ENCODE measurements at places on chromosomes 11 and 22.
A peak's percentile ranks its signal among the peaks of the same experiment; 100 is the strongest.

DNA sequence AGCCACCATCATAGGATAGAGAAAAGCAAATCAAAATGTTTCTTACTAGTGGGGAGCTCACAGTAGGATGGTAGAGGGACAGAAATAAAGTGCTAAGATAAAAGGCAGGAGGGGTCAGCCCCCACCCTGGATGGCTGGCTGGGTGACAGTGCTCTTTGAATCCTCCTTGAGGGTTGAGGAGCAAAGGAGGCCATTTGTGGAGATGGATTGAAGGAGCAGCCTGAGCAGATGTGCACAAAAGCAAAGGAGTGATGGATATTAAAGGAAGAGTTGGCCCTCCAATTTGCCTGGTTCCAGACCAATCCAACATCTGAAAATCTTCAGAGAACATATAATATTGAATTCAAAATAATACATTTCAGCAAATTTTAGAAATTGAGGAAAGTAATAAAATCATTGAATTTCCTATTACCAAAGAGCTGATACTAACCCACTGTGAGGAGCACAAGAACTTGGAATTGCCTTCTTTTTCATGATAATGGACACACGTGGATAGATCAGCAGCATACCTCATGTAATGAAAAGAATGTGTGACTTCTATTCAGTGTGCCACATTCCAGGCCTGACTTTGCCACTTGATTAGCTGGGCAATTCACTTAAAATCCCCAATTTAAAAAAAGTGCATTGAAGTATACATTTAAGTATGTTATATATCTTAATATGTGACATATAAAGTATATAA lies 287.0 kb downstream of the FAT3 start:
- no peak for DNase-seq
- H3K27me3 ChIP-seq, result no peaks in the 10 kb centered on the region
- H3K4me3 ChIP-seq, result no peak overlapping the region
- no peak overlapping the region for H3K27ac ChIP-seq
- H3K4me1 ChIP-seq, result no peaks in the 10 kb centered on the region

DNA sequence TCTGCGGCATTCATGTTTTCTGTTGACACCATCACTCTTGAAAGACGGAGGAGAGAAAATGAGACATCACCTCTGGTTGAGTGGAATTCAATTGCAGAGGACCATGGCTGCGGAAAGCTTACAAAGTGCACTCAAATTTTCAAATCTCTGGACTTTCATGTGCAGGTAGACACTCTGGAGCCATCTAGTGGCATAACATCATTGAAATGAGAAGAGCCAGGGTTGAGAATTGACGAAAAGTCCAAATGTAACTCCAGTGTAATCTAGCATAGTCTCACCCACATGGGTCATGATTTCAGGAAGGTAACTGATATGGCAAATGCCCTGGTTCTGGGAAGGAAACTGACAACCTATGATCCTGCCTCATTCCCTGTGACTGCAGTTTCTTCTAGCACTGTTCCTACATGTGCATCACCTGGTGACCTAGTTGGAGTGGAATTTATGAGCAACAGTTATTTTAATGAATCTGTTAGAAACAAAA lies 687.8 kb downstream of the KCNA4 start:
- no peaks in the 10 kb centered on the region for H3K36me3 ChIP-seq
- H3K4me1 ChIP-seq, result no peaks in the 10 kb centered on the region
- no peak for DNase-seq
- no peak overlapping the region for H3K27ac ChIP-seq

- peaks cover 94% of the 10 kb centered on the region for H3K36me3 ChIP-seq
- H3K4me1 ChIP-seq, result no peaks in the 10 kb centered on the region
- DNase-seq, result no peak
- H3K27ac ChIP-seq, result no peak overlapping the region
- no peak overlapping the region for H3K4me3 ChIP-seq
Observed at GRCh38 chr22:19490628-19491230, 11.0 kb downstream of the CDC45 start.

GRCh38 chr11:31794548-31794947 lies 16.6 kb downstream of the PAX6 start:
- no peak overlapping the region for H3K4me3 ChIP-seq
- DNase-seq, result no peak
- H3K27ac ChIP-seq, result no peak overlapping the region
- H3K36me3 ChIP-seq, result no peaks in the 10 kb centered on the region
- H3K4me1 ChIP-seq, result no peaks in the 10 kb centered on the region

GRCh38 chr11:57335023-57335342 lies 709 bp downstream of the SSRP1 start:
- peak overlapping the region; percentile 92 for H3K4me3 ChIP-seq
- H3K4me1 ChIP-seq, result peaks cover 10% of the 10 kb centered on the region
- H3K36me3 ChIP-seq, result peaks cover 48% of the 10 kb centered on the region

DNA sequence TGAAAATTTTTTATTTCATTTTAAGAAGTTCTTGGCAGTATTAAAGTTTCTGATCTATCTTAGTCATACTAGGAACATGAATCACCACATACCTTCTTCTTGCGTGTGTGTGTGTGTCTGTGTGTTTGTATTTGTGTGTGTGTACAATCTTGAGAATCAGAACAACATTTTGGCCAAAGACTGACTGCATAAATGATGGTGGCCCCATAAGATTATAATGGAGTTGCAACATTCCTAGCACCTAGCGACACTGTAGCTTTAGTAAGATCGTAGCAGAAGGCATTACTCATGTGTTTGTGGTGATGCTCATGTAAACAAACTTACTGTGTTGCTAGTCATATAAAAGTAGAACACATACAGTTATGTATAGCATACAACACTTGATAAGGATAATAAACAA lies 205.4 kb downstream of the FAM76B start:
- H3K27me3 ChIP-seq, result no peaks in the 10 kb centered on the region
- no peak overlapping the region for H3K27ac ChIP-seq
- no peaks in the 10 kb centered on the region for H3K36me3 ChIP-seq
- no peak overlapping the region for H3K4me3 ChIP-seq
- no peaks in the 10 kb centered on the region for H3K4me1 ChIP-seq

DNA sequence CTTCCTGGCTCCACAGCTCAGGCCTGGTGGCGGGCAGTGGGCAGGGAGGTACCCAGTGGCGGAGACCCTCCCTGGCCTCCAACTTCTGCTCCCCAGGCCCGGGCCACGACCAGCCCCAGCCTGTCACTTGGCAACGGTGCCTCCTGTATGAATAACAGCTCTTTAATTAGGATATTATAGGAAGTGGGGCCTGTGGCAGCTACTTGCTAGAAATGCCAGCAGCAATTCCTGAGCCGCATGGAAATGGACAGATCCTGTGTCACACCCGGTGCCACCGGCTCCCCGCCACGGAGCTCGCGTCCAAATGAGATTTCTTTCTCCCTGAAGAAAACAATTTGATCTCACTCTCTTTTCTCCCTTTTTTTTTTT lies 104.5 kb downstream of the CHST1 start:
- no peaks in the 10 kb centered on the region for H3K36me3 ChIP-seq
- no peak overlapping the region for H3K4me3 ChIP-seq
- no peaks in the 10 kb centered on the region for H3K27me3 ChIP-seq
- DNase-seq, result no peak
- peaks cover 7% of the 10 kb centered on the region for H3K4me1 ChIP-seq
- no peak overlapping the region for H3K27ac ChIP-seq

GRCh38 chr22:25702040-25702439 lies 39.9 kb upstream of the MYO18B start:
- H3K4me1 ChIP-seq, result no peaks in the 10 kb centered on the region
- DNase-seq, result no peak
- H3K27ac ChIP-seq, result no peak overlapping the region
- no peaks in the 10 kb centered on the region for H3K36me3 ChIP-seq
- no peak overlapping the region for H3K4me3 ChIP-seq

GRCh38 chr11:86099874-86100273 lies 31.0 kb upstream of the PICALM start:
- peaks cover 3% of the 10 kb centered on the region for H3K4me1 ChIP-seq
- no peak overlapping the region for H3K4me3 ChIP-seq
- H3K36me3 ChIP-seq, result no peaks in the 10 kb centered on the region
- H3K27me3 ChIP-seq, result no peaks in the 10 kb centered on the region
- H3K27ac ChIP-seq, result no peak overlapping the region

GRCh38 chr11:118263695-118264568 lies at the start of gene MPZL2:
TSS of gene MPZL2 (minus strand) at chr11:118264297. CDS start at chr11:118264153, 144 bp downstream.
- H3K27ac ChIP-seq, result no peak within 1 kb of the TSS
- peaks cover 31% of the 10 kb centered on the region for H3K27me3 ChIP-seq
- H3K4me3 ChIP-seq, result no peak within 1 kb of the TSS
- no peak for DNase-seq

- no peaks in the 10 kb centered on the region for H3K36me3 ChIP-seq
- H3K27ac ChIP-seq, result no peak overlapping the region
- H3K4me1 ChIP-seq, result peaks cover 8% of the 10 kb centered on the region
- no peak for DNase-seq
- H3K27me3 ChIP-seq, result no peaks in the 10 kb centered on the region
- H3K4me3 ChIP-seq, result no peak overlapping the region
Observed at GRCh38 chr11:47051217-47051616, 114.7 kb downstream of the CSTPP1 start.

- H3K4me1 ChIP-seq, result peaks cover 2% of the 10 kb centered on the region
- no peak overlapping the region for H3K27ac ChIP-seq
- H3K4me3 ChIP-seq, result no peak overlapping the region
- H3K27me3 ChIP-seq, result no peaks in the 10 kb centered on the region
- peaks cover 89% of the 10 kb centered on the region for H3K36me3 ChIP-seq
Observed at GRCh38 chr11:130136107-130136506, 23.5 kb upstream of the ST14 start.

- no peak overlapping the region for H3K4me3 ChIP-seq
- H3K36me3 ChIP-seq, result no peaks in the 10 kb centered on the region
- H3K27me3 ChIP-seq, result peaks cover 9% of the 10 kb centered on the region
- H3K27ac ChIP-seq, result no peak overlapping the region
Observed at GRCh38 chr22:22474733-22475132, 33.8 kb downstream of the ZNF280B start.

DNA sequence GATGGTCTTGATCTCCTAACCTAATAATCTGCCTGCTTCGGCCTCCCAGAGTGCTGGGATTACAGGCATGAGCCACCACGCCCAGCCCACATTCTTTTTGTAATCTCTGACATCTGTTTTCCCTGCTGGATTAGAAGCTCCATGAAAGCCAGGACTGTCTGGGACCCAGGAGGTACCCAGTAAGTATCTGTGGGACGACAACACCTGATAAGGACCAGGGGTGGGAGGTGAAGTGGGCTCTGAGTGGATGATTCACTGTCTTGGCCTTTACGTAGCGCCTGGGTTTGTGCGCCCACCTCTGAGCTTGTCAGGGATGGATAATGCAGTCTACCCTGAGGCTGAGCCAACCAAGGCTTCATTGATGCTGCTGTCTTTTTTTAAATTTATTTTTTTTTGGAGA lies 118.8 kb downstream of the ABTB2 start:
- peaks cover 32% of the 10 kb centered on the region for H3K4me1 ChIP-seq
- H3K4me3 ChIP-seq, result no peak overlapping the region
- no peaks in the 10 kb centered on the region for H3K27me3 ChIP-seq
- no peak overlapping the region for H3K27ac ChIP-seq
- H3K36me3 ChIP-seq, result no peaks in the 10 kb centered on the region

DNA sequence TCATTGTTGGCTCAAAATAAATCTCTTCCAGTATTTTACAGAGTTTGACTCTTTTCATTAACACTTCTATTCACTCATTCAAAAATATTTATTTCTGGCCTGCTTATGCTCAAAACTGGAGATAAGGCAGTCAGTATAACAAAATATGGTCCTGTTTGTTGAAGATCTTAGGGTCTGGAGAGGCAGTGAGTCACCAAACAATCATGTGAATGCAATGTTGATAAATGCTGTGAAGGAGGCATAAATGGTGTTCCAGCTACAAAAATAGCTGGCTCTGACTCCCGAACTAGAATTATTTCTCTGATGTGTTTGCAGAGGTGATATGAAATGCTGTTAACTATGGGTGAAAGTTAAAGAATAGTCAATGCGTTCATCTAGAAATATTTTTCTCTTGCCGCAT lies 390.6 kb downstream of the AASDHPPT start:
- no peak for DNase-seq
- no peaks in the 10 kb centered on the region for H3K27me3 ChIP-seq
- H3K36me3 ChIP-seq, result no peaks in the 10 kb centered on the region
- H3K4me1 ChIP-seq, result no peaks in the 10 kb centered on the region

- H3K36me3 ChIP-seq, result no peaks in the 10 kb centered on the region
- H3K4me3 ChIP-seq, result no peak overlapping the region
- peaks cover 11% of the 10 kb centered on the region for H3K27me3 ChIP-seq
- peaks cover 21% of the 10 kb centered on the region for H3K4me1 ChIP-seq
- no peak overlapping the region for H3K27ac ChIP-seq
Observed at GRCh38 chr11:64633555-64634159, 42.6 kb downstream of the SLC22A12 start.

- peak; percentile 78 for DNase-seq
- peak overlapping the region; percentile 62 for H3K27ac ChIP-seq
- no peaks in the 10 kb centered on the region for H3K27me3 ChIP-seq
- no peak overlapping the region for H3K4me3 ChIP-seq
Observed at GRCh38 chr11:13105237-13105844, 96.2 kb downstream of the RASSF10 start.

- peak overlapping the region; percentile 65 for H3K27ac ChIP-seq
- no peaks in the 10 kb centered on the region for H3K27me3 ChIP-seq
Observed at GRCh38 chr11:65225279-65226102, 36.3 kb upstream of the POLA2 start.

GRCh38 chr11:5690216-5690615 lies 626 bp downstream of the TRIM22 start:
- H3K36me3 ChIP-seq, result no peaks in the 10 kb centered on the region
- no peak overlapping the region for H3K4me3 ChIP-seq
- DNase-seq, result no peak
- no peak overlapping the region for H3K27ac ChIP-seq

- H3K36me3 ChIP-seq, result no peaks in the 10 kb centered on the region
- DNase-seq, result no peak
- no peak overlapping the region for H3K4me3 ChIP-seq
- no peaks in the 10 kb centered on the region for H3K27me3 ChIP-seq
- H3K27ac ChIP-seq, result no peak overlapping the region
Observed at GRCh38 chr11:112760396-112761059, 200.7 kb upstream of the NCAM1 start.

DNA sequence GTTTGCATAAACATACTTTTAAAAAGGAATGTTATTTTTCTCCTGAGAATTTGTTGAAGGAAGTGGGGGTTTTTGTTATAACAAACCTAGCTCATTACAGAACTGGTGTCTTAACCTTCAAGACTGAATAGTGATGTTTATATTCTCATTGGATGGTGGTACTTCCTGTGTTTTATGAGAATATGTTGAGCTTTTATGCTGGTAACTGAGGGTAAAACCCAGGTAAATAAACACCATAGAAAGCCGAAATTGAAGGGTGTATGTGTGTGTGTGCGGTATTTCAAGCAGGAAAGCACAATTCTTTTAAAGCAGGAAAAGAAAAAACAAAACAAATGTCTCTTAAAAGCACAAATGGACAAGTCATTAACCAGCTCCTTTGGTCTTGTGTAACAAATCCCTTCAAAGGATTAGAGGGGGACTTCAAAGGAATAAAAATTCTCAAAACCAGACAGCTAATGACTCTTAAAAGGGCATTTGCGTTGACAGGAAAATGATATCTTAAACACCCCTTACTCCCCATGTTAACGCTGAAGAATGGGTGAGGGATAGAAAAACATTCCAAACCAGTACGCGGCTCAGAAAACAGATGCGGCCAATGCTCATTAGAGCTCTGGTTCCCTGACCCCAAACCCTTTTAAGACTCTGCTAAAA lies 23.8 kb downstream of the LMO2 start:
- H3K27ac ChIP-seq, result peak overlapping the region; percentile 75
- peaks cover 52% of the 10 kb centered on the region for H3K36me3 ChIP-seq
- peak overlapping the region; percentile 75 for H3K4me3 ChIP-seq
- H3K4me1 ChIP-seq, result peaks cover 32% of the 10 kb centered on the region

GRCh38 chr11:58837707-58838388 lies 6.7 kb downstream of the GLYATL2 start:
- H3K27ac ChIP-seq, result no peak overlapping the region
- DNase-seq, result no peak
- H3K4me3 ChIP-seq, result no peak overlapping the region
- no peaks in the 10 kb centered on the region for H3K27me3 ChIP-seq
- H3K36me3 ChIP-seq, result no peaks in the 10 kb centered on the region

All from K562 (cell line).